ENCODE measurements at places on chromosomes 6 and 20. TPM values are rescaled to one million over a fixed set of nuclear protein-coding genes. Genes with fewer than 3 reads are reported as not detected.

DNA sequence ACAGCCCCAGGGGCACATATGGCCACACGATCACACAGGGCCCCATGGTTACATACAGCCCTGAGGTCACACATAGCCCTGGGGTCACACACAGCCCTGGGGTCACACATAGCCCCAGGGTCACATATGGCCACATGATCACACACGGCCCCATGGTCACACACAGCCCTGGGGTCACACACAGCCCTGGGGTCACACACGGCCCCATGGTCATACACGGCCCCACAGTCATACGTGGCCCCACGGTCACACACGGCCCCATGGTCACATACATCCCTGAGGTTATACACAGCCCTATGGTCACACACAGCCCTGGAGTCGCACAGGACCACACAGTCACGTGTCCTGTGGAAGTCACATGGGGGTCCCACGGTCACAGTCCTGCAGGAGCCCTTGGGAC is 120.1 kb downstream of the AGPAT4 start:
- no peak overlapping the region for H3K27ac ChIP-seq
- DNase-seq: no peak
- no peaks in the 10 kb centered on the region for H3K36me3 ChIP-seq
- no peak overlapping the region for H3K4me3 ChIP-seq

DNA sequence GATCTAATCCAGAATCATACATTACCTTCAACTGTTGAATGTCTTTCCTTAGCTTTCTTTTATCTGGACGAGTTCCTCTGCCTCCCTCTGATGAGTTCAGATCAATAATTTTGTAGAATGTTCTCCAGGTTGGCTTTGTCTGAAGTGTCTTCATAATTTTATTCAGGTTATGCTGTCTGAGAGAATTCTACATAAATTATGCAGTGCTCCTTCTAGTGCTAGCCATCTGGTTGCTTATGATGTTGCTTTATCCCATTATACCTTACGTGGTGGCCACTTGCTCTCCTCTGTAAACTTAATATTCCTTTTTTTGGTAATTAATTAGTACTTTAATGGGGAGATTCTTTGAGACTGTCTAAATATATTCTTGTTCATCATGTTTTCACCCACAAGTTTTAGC is 67.7 kb upstream of the PTCHD4 start:
- no peaks in the 10 kb centered on the region for H3K4me1 ChIP-seq
- H3K27me3 ChIP-seq: no peaks in the 10 kb centered on the region
- no peak overlapping the region for H3K27ac ChIP-seq
- no peak overlapping the region for H3K4me3 ChIP-seq

- no peak overlapping the region for H3K27ac ChIP-seq
- H3K27me3 ChIP-seq: no peaks in the 10 kb centered on the region
- H3K4me3 ChIP-seq: no peak overlapping the region
- H3K36me3 ChIP-seq: no peaks in the 10 kb centered on the region
Observed at GRCh38 chr6:34593701-34594100, 37.6 kb upstream of the SPDEF start.

GRCh38 chr6:93735099-93735498 is 315.7 kb upstream of the EPHA7 start:
- H3K4me1 ChIP-seq: no peaks in the 10 kb centered on the region
- H3K27ac ChIP-seq: no peak overlapping the region
- no peaks in the 10 kb centered on the region for H3K36me3 ChIP-seq

GRCh38 chr6:163123098-163123497 is 291.4 kb upstream of the QKI start:
- no peaks in the 10 kb centered on the region for H3K4me1 ChIP-seq
- H3K27me3 ChIP-seq: no peaks in the 10 kb centered on the region
- H3K36me3 ChIP-seq: no peaks in the 10 kb centered on the region
- no peak for DNase-seq
- no peak overlapping the region for H3K27ac ChIP-seq

The C6orf47 gene
- 28.5 TPM for total RNA-seq

The FOXQ1 gene
- not detected for total RNA-seq

DNA sequence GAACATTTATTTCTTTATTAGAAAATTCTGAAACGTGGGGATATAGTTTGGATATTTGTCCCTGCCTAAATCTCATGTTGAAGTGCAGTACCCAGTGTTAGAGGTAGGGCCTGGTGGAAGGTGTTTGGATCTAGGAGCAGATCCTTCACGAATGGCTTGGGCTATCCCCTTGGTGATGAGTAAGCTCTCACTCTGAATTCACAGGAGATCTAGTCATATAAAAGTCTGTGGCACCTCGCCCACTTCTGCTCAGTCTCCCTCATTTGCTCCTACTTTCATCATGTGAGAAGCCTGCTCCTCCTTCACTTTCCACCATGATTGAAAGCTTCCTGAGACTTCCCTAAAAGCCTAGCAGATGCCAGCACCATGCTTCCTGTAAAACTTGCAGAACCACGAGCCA is 96.8 kb upstream of the GJE1 start:
- no peak overlapping the region for H3K27ac ChIP-seq
- no peaks in the 10 kb centered on the region for H3K36me3 ChIP-seq
- no peak for DNase-seq
- H3K4me1 ChIP-seq: peaks cover 8% of the 10 kb centered on the region
- no peaks in the 10 kb centered on the region for H3K27me3 ChIP-seq

The PRND gene
- not detected for total RNA-seq

- peaks cover 35% of the 10 kb centered on the region for H3K27me3 ChIP-seq
- H3K36me3 ChIP-seq: no peaks in the 10 kb centered on the region
- H3K27ac ChIP-seq: no peak overlapping the region
Observed at GRCh38 chr20:63150911-63151531, 64.9 kb downstream of the YTHDF1 start.

The SIRPB2 gene
- not detected for total RNA-seq

GRCh38 chr6:105851606-105852005 is 234.5 kb upstream of the PRDM1 start:
- no peaks in the 10 kb centered on the region for H3K36me3 ChIP-seq
- H3K27me3 ChIP-seq: no peaks in the 10 kb centered on the region
- H3K4me3 ChIP-seq: no peak overlapping the region

The ZNF311 gene
- 0.76 TPM for total RNA-seq

- H3K36me3 ChIP-seq: no peaks in the 10 kb centered on the region
- DNase-seq: peak; percentile 30
- H3K27ac ChIP-seq: no peak overlapping the region
- no peak overlapping the region for H3K4me3 ChIP-seq
- H3K4me1 ChIP-seq: peaks cover 14% of the 10 kb centered on the region
Observed at GRCh38 chr6:14816116-14816859, 429.6 kb upstream of the JARID2 start.

The ADGRF1 gene
- total RNA-seq: not detected

The TPMT gene
- total RNA-seq: 22.6 TPM

DNA sequence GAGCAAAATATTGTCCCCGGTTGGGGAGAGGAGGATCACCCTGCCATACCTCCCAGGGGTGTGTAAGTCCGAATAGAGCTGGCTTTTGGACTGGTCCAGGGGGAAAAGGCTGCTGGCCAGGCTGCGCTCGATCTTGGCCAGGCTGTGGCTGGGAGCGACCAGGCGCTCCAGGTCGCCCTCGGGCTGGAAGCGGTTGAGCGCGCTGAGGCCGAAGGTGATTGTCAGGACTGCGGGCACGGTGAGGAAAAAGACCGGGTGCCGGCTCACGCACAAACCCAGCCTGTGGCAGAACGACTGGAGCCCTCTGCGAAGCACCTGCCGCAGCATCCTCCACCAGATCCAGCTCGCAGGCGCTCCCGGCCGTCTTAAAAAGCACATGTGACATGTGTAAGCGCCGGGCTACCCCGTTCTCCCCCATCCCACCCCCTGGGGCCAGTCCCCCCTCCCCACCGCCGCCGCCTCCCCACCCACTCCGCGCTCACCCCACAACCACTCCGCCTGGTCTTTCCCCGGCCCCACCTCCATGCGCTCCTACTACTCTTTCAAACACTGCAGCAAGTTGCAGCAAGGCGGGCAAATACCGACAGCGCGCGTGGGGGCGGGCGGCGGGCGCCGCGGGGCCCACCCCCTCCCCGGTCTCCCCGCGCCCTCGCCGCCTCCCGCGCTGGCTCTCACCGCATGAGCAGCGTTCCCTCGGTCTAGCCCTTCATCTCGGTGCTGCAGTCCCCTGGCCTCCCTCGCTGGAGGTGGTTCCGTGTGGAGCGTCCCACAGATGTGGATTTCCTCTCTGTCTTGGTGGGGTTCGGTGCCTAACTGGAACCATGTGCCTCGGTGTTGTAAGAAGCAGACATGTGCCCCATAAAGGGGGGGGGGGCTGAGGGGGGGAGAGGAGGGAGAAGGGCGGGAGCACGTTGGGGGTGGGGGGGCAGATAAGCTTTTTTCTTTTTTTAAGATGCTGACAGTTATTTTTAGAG is 42.4 kb downstream of the PTCHD4 start:
- H3K27me3 ChIP-seq: peaks cover 4% of the 10 kb centered on the region
- no peaks in the 10 kb centered on the region for H3K36me3 ChIP-seq
- H3K4me1 ChIP-seq: no peaks in the 10 kb centered on the region
- peak overlapping the region; percentile 47 for H3K4me3 ChIP-seq
- no peak overlapping the region for H3K27ac ChIP-seq
